Fibroblast of skin of scalp (primary cell): ENCODE measurements at places on chromosomes 5 and 9.
A peak's percentile ranks its signal among the peaks of the same experiment; 100 is the strongest.

GRCh38 chr5:150562832-150563231, 54.9 kb downstream of the NDST1 start:
- DNase-seq, result peak; percentile 62

DNA sequence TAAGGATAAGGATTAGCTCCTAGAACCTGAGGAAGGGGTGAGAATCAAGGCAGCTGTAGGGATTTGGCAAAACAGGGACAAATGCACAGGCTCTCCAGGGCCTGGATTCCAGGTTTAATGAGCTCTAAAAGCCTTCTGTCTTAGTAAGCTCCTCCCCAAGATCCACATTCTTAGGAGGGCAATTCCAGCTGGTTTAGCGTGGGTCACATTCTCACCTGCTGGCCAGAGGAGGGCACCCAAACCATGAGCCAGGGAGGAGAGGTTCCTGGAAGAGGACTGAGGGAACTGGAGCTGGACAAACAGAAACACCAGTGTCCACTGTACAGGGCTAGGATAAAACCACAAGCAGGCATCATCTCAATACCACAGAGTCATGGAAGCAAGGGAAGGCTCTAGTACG, 480.0 kb downstream of the CCDC171 start:
- peak; percentile 68 for DNase-seq

GRCh38 chr5:54214722-54215121, 95.7 kb downstream of the ARL15 start:
- no peak for DNase-seq

GRCh38 chr5:115579747-115580173, 22.5 kb downstream of the TICAM2 start:
- peak; percentile 83 for DNase-seq

- DNase-seq, result no peak
Observed at GRCh38 chr9:4306777-4307121, 6.9 kb upstream of the GLIS3 start.

- no peak for DNase-seq
Observed at GRCh38 chr9:26983340-26983739, 22.1 kb downstream of the LRRC19 start.

DNA sequence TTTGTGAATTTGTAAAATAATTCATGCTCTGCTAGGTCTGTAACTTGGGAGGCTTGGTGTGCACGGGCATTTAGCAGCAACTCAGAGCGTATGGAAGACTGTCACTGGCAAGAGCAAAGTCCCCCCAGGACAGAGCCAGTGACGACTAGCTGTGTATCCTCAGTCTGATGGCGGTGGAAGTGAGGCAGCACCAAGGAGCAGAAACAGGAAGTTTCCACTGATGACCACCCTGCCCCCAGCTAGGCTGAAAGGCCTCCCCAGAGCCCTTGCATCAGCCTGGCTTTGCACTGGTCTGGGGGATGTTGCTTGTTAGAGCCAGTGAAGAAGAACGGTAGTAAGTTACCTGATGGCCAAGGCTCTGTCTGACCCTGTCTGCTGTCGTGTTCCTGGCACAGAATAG, 66.8 kb upstream of the ABL1 start:
- DNase-seq, result peak; percentile 67

DNA sequence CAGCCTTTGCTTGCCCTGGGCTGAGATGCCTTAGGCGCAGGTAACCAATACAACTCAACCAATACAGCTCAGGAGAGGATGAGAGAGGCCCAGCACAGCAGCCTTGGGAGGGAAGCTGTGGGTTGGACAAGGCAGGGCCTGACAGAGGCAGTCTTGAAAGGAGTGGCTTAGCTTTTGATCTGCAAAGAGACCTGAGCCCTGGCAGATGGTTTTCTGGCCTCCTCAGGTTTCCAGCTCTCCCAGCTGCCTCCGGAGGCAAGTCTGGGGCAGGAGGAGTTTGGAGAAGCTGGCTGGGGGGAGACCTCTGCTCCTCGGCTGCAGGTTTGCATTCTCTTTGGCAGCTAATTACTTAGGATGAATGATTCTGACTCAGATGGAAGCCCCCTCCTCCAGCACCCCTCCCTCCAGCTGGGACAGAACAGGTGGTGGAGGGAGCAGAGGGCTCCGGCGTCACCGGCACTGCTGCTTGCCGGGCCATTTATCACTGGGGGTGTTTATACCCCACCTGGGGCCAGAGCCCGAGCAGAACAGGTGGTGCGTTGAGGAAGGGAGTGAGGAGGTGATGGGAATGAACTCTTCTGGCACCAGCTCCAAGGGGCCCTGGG, 50.8 kb downstream of the TSPAN17 start:
- no peak for DNase-seq

DNA sequence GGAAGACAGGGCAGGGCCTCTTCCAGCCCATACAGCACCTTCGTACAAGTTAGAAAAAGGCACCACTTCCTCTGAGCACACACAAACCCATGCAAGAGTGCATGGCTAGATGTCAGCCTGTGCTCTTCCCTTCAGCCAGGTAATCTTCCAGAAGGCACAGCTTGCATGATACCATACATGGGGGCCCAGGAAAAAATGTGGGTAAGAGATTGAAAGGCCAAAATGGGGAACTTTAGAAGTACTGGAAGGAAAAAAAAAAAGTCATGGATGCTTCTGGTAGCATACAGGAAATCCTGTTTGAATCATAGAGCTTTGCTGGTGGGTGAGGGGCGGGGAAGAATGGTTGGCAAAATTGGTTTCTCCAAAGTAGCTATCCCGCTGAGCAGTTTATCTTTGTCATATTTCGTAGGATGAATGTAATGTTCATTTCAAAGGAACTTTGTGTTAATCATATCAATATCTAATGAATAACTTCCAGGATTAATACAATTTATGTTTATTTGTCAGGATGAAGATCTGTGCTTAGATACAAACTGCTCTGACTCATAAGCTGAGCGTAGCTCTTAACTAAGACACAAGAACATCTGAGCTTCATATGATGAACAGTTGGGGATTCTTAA, 78.2 kb upstream of the MAP3K1 start:
- peak; percentile 14 for DNase-seq

DNA sequence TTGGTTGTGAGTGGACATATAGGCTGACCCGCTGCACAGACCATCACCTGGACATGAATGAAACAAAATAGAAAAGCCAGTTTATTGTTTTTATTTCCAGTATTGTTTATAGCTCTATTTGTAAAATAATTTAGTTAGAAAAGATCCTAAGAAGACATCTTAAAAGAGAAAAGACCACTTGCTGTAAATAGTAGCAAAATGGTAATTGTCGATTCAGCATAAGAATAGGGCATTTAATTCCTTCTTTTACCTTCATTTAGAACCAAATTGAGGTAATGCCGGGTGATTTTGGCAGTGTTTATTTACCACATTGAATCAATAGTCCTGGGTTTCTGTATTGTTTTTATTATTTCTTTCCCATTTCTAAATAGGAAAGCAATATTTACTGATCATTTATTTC, 7.4 kb downstream of the TARS1 start:
- DNase-seq, result no peak

- no peak for DNase-seq
Observed at GRCh38 chr5:1135696-1136525, 24.0 kb upstream of the SLC12A7 start.

- peak; percentile 43 for DNase-seq
Observed at GRCh38 chr5:181190711-181191525, 14.1 kb downstream of the TRIM7 start.

- no peak for DNase-seq
Observed at GRCh38 chr5:51387884-51388275, 4.6 kb downstream of the ISL1 start.

DNA sequence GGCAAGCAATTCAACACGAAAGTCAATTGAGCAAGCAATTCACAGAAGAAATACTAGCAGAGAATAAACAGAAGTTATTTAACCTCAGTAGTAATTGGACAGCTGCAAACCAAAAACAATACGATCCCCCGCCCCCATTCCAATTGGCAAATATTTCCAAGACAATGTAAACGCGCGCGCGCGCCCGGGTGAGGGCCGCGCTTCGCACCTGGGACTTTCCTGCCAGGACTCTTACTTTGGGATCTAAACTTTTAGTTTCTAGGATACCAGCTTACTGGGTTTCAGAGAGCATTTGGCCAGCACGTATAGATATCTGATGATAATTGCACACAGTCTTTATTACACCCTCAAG, 8.6 kb downstream of the RUFY1 start:
- peak; percentile 31 for DNase-seq

DNA sequence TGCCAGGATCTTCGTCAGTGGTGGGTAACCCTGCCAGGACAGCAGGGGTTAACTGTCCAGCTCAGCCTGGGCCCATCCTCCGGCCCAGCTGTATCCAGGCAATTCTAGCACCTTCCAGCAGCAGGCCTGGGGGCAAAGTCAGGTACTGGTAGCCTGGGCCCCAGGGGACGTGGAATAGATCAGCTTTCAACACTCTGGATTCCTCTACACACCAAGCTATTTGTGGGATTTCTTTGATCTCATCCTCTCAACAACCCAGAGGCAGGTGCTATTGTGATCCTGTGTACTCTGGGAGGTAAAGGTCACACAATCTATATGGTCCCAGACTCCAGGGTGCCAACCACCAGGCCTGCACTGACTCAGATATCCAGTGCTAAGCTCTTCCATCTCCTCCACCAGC, 8.7 kb upstream of the SPOUT1 start:
- no peak for DNase-seq

- no peak for DNase-seq
Observed at GRCh38 chr5:156513123-156513815, 186.3 kb downstream of the SGCD start.
